ENCODE measurements at places on chromosomes 13 and 19. TPM values are rescaled to one million over a fixed set of nuclear protein-coding genes. Genes with fewer than 3 reads are reported as not detected.

The TEX101 gene
- total RNA-seq: not detected

The PNMA8B gene
- 0.04 TPM for total RNA-seq

The LHB gene
- not detected for total RNA-seq

The ZNF805 gene
- 14.7 TPM for total RNA-seq

The CGB2 gene
- not detected for total RNA-seq

The PRR19 gene
- 0.73 TPM for total RNA-seq

The OPA3 gene
- 9.9 TPM for total RNA-seq

The KLC3 gene
- not detected for total RNA-seq

The ZNF730 gene
- 19.6 TPM for total RNA-seq

The ELOF1 gene
- 38.1 TPM for total RNA-seq

The RASGRP4 gene
- total RNA-seq: 0.73 TPM

The MYPOP gene
- total RNA-seq: 2.5 TPM

The SBK2 gene
- total RNA-seq: 6.8 TPM
